ENCODE measurements at places on chromosomes 2 and 18. TPM values are rescaled to one million over a fixed set of nuclear protein-coding genes. Genes with fewer than 3 reads are reported as not detected.

GPR75 gene
- 2.5 TPM for total RNA-seq

MORN2 gene
- total RNA-seq = 10.1 TPM

ZNF519 gene
- total RNA-seq = 7.7 TPM

REG3G gene
- not detected for total RNA-seq

ACTG2 gene
- 0.23 TPM for total RNA-seq

L3MBTL4 gene
- total RNA-seq = 0.87 TPM

FAM237A gene
- not detected for total RNA-seq

All from Panc1 (cell line).